ENCODE measurements at places on chromosomes 13 and 19.

DNA sequence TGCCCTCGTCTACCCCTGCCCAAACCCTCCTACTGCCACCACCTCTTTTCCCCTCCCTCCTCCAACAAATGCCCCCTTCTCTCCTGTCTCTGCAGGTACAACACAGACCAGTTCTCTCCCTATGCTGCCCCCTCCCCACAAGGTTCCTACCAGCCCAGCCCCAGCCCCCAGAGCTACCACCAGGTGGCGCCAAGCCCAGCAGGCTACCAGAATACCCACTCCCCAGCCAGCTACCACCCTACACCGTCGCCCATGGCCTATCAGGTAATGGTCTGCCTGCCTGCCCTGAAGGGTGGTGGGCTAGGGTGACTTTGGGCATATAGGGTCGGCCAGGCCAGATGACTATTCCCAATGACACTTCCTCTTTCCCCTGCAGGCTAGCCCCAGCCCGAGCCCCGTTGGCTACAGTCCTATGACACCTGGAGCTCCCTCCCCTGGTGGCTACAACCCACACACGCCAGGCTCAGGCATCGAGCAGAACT, 6.5 kb upstream of the TIMM50 start:
- no peak for DNase-seq

- no peak for DNase-seq
Observed at GRCh38 chr13:21328201-21328600, 130.9 kb downstream of the ZDHHC20 start.

DNA sequence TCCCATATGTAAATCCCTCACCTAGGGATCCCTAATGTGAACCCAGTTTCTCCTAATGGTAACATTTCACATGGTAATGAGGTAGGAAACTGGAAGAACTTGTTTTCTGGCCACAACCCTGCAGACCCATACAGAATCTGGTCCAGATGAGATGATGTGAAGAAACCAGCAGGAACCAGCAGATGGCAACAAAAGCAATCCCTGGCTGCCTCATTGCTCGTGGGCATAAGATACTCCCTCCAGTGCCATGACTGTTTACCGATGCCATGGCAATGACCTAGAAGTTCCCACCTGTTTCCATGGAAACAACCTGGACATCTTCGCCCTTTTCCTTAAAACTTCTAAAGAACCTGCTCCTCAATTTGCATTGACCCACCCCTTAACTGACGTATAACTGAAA, 1.4 kb upstream of the CD209 start:
- DNase-seq: no peak

DNA sequence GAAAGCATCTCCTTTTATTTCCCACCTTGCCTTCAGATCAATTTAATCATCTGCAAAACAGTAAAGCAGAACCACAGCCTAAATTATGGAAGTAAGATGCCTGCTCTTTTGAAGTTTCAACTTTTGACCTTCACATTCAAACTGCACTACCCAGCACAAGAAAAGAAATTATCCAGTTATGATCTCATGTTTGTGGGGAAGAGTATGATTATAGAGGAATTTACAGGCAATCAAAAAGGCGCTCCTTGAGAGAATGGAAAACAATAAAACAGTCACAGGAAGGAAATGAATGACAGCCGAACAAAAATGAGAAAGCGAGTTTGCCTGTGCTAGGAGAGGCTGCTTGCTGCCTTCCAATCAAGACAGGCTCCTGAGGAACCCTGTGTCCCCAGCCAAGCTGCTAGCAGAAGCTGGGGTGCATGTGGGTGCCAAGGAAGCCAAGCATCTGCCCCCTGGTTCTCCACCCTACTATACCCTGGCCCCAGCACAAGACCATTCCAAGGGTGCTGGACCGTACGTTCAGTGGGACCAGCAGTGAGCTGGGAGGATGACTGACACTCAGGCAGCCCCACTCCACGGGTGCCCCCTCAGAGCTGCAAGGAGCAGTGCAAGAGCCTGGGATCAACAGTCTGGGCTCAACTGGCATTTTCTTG, 47.8 kb downstream of the PEPD start:
- no peak for DNase-seq

GRCh38 chr13:50631041-50631440, 212.5 kb downstream of the DLEU7 start:
- no peak for DNase-seq

GRCh38 chr19:7149956-7150705, 80.6 kb downstream of the ZNF557 start:
- no peak for DNase-seq

DNA sequence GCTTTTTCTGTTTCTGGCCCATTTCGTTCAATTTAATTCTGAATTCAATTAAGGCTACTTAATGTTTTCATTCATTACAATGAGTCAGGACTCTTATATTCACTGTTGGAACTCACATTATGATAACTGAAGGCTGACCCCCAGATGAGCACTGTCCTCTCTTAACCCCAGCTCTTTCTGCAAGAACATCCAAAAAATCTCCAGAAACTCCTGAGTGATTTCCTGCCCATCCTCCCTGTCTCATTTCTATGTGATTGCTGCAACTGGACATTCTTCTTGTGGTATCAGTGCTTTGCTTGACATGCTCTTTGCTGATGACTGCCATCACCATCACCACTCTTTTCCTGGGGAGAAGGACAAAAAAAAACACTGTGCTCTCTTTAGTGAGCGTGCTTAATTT, 240.3 kb downstream of the SPRY2 start:
- DNase-seq: no peak

DNA sequence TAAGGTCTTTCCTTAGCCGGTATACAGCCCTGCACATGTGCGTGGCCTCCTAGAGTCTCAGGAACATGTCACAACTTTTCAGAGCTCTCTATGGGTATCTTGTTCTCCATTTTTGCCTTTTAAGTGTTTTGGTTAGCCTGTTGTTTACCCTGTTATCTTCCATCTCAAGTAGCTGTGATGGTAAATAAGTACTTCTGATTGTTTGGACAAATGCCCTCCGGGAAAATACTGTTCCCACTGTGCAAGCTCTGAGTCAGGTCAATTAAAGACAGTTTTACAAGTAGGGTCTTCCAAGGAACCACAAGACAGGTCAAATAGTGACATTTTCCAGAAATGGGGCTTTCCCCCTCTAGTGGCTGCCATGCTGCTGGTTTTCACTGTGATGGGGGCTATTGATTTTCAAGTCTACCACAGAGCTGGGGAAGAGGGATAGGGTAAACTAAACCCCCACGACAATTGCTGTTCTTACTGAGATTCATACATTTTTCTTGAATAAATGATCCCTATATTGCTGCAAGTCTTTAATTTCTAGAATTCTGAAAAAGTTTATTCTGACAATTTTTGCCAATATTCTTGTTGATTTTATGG, 109.5 kb downstream of the TM9SF2 start:
- DNase-seq: no peak

- DNase-seq: peak; percentile 69
Observed at GRCh38 chr13:111555268-111555808, 234.9 kb downstream of the TEX29 start.

GRCh38 chr19:35531291-35531690, 2.0 kb upstream of the GAPDHS start:
- DNase-seq: no peak

DNA sequence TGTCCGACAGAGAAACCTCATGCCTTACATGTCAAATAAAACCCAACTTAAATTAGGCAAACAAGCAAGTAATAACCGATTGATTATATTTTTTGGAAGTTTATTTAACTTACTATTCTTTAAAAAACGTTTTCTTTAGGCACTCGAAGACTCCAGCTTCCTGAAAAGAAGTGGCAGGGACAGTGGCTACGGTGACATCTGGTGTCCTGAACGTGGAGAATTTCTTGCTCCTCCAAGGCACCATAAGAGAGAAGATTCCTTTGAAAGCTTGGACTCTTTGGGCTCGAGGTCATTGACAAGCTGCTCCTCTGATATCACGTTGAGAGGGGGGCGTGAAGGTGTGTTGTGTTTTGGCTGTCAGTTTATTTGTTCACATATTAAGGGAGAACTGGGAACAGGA, 164.4 kb downstream of the LMO7 start:
- DNase-seq: no peak
